Heart right ventricle (tissue), 16 donors: ENCODE measurements at places on chromosomes 11 and 22. TPM values are rescaled to one million over a fixed set of nuclear protein-coding genes. Genes with fewer than 3 reads are reported as not detected.

DNA sequence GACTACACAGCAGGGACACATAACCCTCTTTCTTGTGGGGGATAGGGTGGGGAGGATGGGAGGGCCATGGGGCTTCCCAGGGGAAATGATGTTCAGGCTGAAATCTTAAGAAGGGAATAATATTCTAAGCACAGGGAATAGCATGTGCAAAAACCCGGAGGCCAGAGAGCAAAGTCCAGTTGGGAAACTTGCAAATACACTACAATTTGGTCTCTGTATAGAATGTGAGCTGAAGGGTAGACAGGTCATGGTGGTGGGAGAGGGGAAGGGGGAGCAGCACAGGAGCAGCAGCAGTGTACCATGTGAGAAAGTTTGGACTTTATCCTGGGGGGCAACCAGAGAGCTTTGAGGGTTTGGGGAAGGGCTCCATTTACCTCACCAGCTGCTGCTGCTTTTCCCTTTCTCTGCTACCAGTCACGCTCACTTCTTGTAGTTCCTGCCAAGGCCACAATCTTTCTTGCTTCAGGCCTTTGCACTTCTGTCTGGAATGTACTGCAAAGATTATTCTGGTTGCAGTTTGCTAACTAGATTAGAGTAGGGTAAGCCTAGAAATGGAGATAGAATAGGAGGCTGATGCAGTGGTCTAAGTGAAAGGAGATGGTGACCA, 43.0 kb downstream of the KREMEN1 start:
- no peak for DNase-seq

Gene APOA5
- not detected for polyA plus RNA-seq

DNA sequence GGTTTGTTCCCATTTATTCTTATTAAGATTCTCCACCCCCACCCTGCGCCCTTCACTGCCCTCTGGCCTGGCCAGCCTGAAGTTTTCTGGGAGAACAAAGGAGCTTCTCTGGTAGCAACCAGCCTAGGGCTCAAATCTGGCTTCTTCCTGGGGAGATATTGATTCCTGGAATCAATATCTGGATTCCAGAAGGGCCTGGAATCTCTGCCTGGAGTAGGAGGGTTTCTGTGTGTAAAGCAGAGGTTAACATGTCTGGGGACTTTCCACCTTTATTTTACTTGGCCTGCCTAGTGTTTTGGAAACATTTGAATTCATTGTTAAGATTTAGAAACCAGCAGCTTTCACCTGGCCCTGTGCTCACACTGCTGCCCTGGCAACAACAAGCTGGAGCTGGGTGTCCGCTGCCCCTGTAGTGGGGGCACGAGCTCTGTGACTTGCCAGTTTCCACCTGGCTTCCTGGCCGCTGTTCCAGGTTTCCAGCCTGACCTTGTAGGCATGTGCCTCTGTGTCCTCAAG, 5.5 kb downstream of the C11orf91 start:
- DNase-seq: no peak

Gene SCARF2
- 3.9 TPM for polyA plus RNA-seq

- DNase-seq: no peak
These were observed 585.3 kb downstream of the INSC start for GRCh38 chr11:15699978-15700377.

DNA sequence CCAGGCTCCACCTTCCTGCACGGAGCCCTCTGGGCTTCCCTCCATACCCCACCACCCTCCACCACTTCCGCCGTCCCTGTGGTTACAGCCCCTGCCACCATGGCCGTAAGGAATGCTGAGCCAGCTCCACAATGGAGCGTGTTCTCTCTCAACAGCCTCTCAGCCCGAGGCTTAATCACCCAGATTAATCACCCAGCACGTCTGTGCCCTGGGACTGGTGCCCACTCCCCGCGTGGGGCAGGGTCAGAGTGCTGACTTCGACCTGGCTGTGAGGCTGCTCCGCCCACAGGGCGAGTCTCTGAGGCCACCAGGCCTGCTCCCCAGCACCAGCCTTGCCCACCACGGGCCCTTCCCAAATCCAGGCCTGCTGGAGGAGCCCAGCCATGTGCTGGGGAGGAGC, 4.0 kb upstream of the TH start:
- DNase-seq: no peak

DNA sequence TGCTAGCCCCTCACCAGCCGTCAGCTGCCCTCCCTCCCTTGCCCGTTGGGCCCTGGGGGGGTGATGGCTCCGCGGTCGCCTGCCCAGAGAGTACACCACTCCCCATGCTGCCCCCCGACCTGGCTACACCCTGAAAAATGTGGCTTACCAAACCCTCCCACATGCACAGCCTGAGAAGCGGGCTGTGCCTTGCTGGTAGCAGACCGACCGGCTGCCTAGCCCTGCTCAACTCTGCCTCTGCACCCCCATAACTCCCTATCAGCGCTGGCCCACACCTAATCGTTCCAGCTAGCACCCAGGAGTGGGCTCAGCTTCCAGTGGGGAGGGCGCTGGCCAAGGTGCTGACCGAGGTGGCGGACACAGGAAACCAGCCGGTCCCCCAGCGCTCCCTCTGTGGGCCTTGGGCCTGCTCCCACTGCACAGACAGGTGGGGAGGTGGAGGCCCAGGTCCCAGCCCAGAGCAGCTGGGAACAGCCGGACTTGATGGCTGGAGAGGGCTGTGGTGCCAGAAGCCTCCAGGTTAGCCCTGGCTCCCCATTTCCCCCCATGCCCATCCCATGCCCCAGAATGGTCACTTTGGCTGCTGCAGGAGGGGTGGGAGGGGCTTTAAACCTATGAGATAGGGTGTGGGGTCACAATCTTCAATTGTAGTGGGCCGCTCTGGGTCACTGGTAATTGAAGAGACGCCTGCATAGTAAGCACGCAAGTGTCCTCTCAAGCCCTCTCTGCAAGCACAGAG, 32.1 kb upstream of the PRODH start:
- DNase-seq: peak; percentile 34

DNA sequence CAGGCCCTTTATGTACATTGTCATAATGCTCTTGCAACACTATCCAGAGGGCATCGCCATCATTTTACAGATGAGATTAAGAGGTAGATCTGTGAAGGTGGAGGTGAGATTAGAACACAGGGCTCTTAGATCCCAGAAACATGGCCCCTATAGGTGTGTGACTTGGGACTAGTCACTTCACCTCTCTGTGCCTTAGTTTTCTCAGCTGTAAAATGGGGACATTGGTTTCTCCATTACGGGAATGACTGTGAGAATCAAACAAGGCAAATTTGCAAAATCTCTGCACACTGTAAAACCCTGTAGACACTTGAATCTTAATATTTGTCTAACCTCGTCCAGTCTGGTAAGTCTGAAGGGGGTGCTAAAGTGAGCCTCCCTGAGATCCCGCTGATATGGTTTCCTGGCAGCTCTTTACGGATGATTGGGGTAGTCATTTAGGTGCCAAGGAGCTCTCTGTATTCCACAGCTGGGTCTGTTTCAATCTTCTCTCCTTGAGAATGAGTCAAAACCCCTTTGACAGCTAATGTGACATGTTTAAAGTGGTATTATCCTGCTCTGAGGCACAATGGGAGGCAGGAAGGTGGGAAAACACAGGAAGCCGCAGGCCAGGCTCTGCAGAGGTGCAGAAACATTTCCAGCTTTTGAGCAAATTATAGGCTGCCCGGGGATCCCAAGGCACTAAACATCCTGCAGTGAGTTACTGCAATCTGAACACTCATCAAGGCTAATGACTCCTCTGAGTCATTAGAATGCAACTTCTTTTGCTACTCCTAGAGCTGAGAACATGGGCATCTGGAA, 140.8 kb downstream of the CCDC81 start:
- DNase-seq: no peak

GRCh38 chr22:46149512-46150033, 753 bp upstream of the PPARA start:
- DNase-seq: peak; percentile 75

- no peak for DNase-seq
These were observed 43.0 kb downstream of the P4HA3 start for GRCh38 chr11:74268456-74268855.

DNA sequence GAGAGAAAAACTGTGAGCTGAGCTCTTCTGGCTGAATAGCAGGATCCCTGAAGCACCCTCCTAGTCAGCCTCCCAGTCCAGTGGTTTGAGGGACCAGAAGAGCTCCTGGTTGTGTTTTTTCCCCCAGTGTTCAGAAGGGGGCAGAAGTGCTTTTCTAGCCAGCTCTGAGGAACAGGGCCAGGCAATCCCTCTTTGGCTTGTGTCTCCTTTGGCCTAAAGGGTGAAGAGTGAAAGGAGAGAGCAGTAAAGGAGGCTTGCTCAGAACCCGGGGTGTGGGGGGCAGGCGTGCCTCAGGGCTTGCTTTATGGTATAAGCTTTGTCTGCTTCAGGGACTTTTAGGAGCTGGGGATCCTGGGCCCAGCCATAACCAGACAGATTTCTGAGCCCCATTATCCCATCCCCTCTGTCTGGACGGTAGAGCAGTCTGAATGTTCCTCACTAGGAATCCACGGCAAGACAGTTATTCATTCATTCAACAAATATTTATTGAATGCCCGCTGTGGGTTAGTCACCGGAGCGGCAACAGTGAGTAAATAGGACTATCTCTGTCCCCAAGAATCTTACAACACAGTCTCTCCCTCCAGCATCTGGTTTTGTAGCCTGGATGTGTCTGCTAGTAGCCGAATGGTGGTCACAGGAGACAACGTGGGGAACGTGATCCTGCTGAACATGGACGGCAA, 14.5 kb downstream of the ACP2 start:
- DNase-seq: peak; percentile 25

Gene VPREB3
- polyA plus RNA-seq: 0.88 TPM

Gene OR8G5
- not detected for polyA plus RNA-seq

DNA sequence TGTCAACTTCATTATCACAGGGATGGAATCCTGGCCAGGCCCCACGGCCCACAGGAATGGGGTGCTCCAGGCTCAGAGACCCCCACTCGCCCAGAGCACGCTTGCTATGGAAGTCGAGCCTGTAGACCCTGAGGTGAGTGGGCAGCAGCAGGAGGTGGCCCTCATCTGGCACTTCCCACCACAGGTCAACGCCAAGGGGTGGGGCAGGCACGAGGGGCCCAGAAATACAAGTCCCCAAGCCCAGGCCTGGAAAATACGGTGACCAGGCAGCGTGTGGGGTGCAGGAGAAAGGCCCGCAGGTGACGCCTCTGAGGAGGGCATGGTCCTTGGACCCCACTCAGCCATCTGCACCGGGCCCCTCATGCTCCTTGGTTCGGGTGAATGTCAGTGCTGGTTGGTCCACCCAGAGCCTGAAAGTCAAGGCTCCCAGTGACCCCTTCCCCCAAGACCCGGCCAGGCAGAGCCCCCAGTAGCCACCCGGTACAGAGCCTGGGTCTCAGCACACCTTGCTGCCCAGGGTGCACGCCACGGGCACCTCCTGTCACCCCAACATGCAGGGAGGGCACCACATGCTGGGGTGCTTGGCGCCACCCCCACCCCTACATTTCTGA, 2.4 kb downstream of the MOB2 start:
- DNase-seq: no peak

DNA sequence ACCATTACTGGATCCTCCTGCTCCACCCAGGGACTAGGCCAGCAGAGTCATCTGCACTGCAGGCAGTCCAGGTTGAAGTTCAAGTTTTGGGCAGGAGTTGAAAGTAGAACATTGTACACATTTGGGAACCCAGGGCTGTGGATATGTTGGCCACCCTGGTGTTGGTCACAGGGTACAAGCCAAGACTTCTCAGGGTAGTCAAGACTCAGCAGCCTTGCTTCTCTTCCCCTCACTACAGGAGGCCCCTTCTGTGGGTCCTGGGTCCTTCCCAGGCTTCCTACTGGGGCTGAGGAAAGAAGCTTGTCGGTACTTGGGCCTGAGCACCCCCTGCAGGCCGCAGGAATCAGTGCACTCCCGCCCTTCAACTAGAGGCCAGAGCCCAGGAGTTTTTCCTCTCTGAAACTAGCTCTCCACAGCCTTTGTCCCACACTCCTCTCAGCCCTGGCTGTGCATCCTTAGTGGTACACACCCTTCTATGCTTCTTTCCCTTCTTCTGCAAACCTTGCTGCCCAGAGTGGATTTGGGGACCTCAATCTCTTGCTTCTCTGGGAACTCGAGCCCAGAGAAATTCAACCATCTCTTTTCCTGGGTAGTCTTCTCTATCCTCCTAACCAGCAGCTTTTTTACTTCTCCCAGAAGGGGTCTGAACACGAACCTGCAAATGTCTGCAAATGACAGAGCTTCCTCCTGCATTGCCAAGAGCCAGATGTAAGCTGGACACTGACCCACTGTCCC, 2.6 kb upstream of the HPX start:
- DNase-seq: peak; percentile 48

DNA sequence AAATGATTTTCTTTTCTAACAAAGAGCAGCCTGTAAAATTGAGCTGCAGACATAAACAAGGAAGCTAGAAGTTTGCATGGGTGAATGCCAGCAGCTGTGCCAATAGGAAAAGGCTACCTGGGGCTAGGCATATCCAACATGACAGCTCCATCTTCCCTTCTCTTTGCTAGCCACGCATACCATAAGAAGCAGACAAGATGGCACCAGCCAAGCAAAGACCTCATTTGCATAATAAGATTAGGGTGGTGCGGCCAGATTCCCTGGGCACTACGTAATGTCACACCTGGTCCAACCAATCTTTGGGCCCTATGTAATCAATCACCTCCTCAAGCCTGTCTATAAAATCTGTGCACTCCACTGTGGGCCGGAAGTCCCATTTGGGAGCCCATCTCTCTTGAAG, 108.3 kb downstream of the SWAP70 start:
- DNase-seq: no peak

DNA sequence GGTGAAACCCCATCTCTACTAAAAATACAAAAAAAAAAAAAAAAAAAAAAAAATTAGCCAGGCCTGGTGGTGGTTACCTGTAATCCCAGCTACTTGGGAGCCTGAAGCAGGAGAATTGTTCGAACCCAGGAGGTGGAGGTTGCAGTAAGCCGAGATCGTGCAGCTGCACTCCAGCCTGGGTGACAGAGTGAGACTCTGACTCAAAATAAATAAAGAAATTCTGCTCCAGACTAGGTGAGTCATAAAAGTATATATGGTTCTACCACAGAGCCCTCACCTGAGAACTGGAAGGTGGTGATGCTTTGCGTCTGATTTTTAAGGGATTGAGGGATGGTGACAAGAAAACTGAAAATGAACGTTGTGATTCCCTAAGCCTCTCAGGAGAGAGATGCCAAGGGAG, 58.4 kb downstream of the NTM start:
- DNase-seq: no peak

DNA sequence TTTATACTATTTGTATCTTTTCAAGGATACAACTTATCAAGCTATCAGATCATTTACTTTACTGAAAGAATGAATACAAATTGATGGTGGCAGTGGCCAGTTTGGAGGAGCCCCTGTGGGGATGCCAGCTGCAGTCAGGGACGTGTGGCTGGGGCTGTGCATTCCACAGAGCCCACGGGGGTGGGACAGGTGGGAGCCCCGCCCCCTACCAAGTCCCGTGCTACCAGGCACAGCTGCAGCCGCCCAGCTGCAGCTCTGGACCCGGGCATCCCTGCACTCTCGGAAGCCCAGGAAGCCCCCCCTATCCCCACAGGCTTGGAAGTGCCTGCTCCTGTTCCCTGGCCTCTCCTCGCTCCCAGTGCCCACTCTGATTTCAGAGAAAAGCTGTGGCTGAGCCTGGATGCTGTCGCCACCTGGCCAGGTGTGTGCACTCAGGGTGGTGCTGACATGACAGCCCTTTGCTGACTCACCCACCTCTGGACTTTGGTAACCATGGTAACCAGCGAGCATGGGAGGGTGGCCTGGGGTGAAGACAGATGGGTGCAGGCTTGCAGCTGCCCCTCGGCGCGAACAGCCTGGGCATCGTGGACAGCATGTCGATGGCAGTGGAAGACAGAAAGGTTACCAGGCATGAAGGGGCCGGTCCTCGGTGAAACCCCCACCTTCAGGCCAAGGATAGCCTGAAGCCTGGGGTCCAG, 138.1 kb downstream of the SBF2 start:
- no peak for DNase-seq

Gene GALNT18
- polyA plus RNA-seq: 28.8 TPM

- DNase-seq: no peak
These were observed 67.5 kb downstream of the ADAMTS15 start for GRCh38 chr11:130515829-130516553.

GRCh38 chr11:43746670-43747069, 66.1 kb downstream of the HSD17B12 start:
- no peak for DNase-seq
